Jurkat, Clone E6-1 (cell line): ENCODE measurements at places on chromosomes 7 and 10.
A peak's percentile ranks its signal among the peaks of the same experiment; 100 is the strongest.

GRCh38 chr10:16902606-16903005, 85.4 kb upstream of the RSU1 start:
- DNase-seq = no peak

DNA sequence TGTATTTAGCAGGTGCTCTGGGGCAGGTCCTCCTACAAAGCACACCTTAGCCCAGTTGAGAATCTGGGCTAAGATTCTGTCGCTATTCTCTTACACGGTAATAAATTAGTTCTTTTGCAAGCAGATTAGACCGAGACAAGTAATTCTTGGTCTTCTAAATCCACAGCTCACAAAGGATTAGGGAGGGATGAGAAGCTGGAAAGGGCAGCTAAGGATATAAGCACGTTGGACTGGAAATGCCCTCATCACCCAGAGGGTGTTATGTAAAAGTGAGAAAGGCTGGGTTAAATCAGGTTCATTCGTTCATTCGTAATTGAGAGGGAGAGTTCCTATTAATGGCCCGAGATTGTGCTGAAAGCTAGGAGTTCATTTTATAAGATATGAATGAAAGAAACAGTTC, 41.8 kb downstream of the PFKFB3 start:
- DNase-seq = no peak

GRCh38 chr7:86653919-86654659, 10.4 kb downstream of the GRM3 start:
- DNase-seq = no peak

DNA sequence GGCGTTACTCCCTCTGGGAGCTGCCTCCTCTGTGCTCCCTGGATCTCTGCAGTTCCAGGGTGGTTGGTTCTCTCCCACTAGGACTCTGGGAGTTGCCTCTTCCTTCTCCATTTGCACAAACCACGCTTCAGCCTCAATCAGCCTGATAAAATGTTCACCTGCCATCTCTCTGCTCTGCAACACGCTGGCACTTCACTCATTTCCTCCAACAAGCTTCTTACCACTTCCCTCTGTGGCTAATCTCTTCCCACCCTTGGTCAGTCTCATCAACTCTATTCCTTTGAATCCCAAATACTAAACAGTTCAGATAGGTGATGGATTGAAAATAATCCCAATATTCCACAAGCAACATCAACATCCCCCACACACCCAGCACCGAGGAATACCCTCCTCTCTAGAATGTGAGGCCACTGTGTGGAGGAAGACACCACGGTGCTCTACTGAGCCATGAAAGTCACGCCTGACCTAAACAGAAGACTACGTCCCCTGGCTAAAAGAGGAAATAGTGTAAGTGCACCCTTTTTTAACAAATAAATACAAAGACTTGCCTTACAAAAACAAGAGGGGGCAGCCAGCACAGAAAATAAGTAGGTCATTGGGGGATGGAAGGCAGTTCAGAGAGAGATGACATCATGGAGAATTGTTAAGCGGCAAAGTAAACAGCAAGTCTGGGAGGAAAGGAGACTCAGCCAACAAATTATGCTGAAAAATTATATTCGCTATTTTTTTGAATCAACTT, 1.9 kb upstream of the FAM170B start:
- DNase-seq = no peak

- no peak for DNase-seq
Observed at GRCh38 chr10:125152450-125153368, 7.7 kb downstream of the CTBP2 start.

DNA sequence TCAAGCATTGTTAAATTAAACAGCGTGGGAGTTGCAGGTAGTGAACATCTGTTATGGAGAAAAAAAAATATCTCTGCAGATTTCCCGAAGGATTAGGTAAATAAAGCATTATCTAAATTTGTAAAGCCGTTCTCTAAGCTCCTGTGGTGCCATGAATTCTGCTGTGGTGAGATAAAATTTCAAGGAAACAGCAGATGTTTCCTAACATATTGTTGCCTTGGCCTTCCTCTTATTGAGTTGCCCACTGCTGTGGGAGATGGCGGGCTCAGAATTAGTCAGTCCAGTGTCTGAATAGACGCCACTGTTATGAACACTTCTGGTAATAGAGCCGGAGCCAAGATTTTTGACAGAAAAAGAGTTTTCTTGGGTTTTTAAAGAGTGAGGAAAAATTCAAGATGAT, 82.6 kb upstream of the ELMO1 start:
- no peak for DNase-seq

GRCh38 chr10:17527514-17528146, 73.2 kb upstream of the ST8SIA6 start:
- DNase-seq = no peak

- no peak for DNase-seq
Observed at GRCh38 chr10:5571826-5572225, 47.1 kb downstream of the CALML3 start.

DNA sequence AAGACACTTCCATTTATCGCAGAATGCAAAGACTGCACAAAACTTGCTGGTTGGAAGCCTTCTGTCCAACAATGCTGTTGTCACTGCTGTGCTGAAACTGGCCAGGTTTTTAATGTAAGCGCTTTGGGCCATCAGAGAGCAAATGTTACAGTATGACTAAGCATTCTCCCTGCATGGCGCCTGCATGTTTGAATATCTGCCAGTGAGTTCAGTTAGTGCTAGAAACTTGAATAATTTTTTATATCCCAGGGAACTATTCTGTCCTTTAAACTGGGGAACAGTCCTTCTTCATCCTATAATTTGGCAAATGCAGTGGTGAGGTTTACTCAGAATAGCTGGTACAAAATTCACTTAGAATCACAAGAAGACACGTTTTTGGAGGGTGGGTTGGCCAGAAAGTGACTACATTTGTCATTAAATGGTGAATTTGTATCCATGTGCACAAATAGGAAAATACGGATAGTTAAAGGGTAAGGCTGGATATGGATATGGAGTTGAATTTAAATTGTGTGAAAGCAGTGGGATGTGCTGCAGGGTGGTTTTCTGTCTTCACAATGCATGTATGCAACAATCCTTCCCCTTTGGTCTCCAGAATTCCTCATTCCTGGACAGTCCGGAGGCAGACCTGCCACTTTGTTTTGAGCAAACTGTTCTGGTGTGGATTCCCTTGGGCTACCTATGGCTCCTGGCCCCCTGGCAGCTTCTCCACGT, 1.7 kb downstream of the ABCC2 start:
- no peak for DNase-seq

GRCh38 chr7:44998153-44998871, 1.7 kb upstream of the CCM2 start:
- no peak for DNase-seq

DNA sequence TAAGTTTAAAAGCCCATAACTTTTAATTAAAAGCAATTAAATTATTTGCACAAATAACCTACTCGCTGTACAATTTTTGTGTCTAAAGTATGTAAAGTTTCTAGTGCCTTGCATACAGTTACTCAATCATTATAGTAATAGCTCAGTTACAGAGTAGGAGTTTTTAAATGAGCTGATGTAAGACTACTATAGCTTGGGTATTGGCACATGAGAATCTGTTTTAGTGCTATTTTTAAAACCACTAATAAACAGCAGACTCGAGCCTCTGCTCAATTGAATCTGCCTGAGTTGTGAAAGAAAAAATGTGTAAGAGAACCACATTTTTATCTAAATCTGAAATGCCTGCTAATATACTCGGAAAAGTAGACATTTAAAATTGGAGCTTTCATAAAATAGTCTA, 31.1 kb downstream of the CTNNA3 start:
- DNase-seq = no peak

DNA sequence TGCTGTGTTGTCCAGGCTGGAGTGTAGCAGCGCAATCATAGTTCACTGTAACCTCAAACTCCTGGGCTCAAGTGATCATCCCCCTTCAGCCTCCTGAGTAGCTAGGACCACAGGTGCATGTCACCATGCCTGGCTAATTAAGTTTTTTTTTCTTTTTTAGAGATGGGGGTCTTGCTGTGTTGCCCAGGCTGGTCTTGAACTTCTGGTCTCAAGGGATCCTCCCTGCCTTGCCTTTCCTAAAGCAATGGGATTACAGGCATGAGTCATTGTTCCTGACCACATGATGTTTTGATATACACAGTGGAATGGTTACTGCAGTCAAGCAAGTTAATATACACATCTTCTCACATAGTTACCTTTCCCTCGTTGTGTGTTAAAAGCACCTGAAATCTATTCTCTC, 140.3 kb downstream of the GPR85 start:
- DNase-seq = no peak

GRCh38 chr10:76738991-76739390, 898.6 kb downstream of the KCNMA1 start:
- no peak for DNase-seq

- no peak for DNase-seq
Observed at GRCh38 chr10:132547421-132547861, 9.9 kb downstream of the INPP5A start.

GRCh38 chr10:34555653-34556052, 259.4 kb downstream of the PARD3 start:
- peak; percentile 17 for DNase-seq

DNA sequence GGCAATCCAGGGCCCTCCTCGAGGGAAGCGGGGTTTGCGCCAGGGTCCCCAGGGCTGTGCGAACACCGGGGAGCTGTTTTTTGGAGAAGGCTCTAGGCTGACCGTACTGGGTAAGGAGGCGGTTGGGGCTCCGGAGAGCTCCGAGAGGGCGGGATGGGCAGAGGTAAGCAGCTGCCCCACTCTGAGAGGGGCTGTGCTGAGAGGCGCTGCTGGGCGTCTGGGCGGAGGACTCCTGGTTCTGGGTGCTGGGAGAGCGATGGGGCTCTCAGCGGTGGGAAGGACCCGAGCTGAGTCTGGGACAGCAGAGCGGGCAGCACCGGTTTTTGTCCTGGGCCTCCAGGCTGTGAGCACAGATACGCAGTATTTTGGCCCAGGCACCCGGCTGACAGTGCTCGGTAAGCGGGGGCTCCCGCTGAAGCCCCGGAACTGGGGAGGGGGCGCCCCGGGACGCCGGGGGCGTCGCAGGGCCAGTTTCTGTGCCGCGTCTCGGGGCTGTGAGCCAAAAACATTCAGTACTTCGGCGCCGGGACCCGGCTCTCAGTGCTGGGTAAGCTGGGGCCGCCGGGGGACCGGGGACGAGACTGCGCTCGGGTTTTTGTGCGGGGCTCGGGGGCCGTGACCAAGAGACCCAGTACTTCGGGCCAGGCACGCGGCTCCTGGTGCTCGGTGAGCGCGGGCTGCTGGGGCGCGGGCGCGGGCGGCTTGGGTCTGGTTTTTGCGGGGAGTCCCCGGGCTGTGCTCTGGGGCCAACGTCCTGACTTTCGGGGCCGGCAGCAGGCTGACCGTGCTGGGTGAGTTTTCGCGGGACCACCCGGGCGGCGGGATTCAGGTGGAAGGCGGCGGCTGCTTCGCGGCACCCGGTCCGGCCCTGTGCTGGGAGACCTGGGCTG, 26.0 kb downstream of the PRSS2 start:
- DNase-seq = no peak
